ENCODE measurements at places on chromosomes 4 and X. TPM values are rescaled to one million over a fixed set of nuclear protein-coding genes. Genes with fewer than 3 reads are reported as not detected.

DNA sequence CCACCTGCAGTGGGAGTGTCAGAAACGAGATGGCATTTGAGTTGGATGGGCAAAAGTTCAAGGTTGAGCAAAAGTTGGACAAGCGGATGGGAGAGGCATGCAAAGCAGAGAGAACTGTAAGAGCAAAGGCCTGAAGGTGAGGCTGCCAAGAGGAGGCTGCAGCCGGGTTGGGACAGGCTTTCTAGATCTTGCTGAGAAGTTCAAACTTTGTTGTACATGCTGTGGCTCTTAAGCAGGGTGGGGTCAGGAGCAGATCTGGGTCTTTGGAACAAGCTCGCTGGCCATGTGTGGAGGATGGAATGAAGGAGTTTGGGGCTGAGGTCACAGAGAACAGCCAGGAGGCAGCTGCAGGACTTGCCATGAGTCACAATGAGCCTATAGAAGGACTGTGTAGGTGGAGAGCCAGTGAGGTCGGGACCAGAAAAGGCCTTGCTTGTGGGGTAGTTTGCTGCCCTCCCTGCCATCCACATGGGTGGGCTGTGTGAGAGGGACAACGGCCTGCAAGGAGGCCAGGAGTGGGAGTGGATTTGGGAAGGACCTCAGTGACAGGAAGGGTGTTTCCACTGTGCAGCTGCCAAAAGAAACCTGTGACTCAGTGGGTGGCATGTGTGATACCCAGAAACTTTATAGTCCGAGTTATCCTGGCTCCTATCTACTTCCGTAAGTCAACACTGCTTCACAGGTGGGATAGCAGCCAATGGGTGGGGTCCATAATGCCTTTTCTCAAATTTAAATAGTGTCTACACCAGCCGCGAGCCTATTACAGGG is 210.4 kb downstream of the MID1IP1 start:
- DNase-seq: no peak

DNA sequence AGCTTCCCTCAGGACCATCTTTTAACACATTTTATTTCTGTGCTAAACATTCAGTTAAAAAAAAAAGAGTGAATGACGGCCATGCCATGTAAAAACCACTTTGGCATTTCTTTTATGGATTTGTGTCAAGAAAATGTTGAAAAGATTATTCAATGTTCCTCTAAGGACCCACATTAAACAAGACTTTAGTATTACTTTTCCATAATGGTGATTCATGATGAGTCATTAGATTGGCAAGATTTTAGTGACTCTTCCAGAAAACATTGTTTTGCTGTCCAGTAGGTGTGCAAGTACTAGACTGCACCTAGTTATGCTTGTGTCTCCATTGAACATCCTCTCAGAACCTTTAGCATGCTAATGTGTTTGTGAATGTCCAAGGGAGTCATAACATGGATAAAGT is 748.6 kb downstream of the STPG2 start:
- DNase-seq: no peak

DNA sequence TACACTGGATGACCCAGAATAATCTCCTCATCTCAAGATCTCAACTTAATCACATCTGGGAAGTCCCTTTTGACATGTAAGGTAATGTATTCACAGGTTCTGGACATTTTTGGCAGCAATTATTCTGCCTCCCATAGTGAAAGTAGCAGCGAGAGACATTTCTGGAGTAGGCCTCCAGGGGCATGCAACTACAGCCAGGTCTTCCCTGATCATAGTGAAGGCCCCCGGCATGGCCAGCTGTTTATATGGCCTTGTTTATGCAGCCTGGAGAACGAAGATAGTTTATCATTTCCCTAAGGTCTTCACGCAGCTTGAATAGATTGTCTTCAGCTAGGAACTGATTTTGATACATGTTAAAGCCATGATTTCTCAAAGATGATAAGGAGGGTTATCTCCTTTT is 139.9 kb downstream of the RNF150 start:
- DNase-seq: no peak

- DNase-seq: no peak
Measured at GRCh38 chr4:143668930-143669552, 31.4 kb downstream of the FREM3 start.

DNA sequence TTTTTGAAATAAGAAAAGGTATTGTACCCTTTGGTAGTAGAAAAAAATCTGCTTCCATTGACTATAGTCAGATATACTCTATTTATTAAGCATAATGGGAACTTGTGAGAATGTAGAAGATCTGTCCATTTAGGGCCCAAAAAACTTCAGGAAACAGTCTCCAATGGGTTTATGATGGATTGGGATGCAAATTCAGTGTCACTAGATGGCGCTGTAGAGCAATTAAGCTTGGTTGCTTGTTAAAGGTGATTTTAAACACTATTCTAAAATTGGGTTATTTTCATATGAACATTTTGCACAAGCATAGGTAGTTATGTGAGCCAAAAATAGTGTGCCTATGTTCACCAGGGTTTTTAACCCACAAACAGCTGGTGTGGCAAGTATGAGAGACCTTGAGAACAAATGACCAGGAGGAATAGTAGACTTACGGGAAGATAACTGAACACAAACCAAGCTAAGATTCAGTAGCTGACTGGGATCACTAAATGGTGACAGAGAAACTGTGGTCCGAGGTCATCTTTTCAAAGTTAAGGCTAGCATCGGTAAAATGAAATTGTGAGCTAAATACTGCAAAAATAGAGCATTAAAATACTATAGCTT is 80.3 kb upstream of the LSM6 start:
- DNase-seq: peak; percentile 60

DNA sequence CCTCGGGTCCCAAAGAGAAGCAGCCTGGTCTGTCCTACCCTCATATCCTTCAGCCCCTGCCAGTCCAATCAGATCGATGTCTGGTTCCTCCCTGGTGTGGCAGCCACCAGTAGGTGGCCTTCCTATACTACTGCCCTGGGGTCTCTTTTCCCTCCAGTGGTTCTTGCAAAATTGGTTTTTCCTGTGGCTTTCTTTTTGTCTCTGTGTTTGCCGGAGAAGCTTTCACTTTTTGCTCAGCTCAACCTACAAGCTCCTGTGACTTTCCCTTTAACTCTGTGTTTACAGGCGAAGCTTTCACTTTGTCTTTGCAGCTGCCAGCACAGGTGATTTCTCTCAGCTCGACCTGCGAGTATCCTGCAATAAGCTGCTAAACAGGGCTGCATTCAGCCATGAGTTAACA is 46.8 kb downstream of the UGT2A3 start:
- DNase-seq: peak; percentile 9

GRCh38 chr4:105146276-105147015 is at the start of gene TET2:
Gene TET2, plus strand, starts transcription at chr4:105146876. Its CDS starts 87,067 bp downstream, at chr4:105233943.
- DNase-seq: peak; percentile 91

DNA sequence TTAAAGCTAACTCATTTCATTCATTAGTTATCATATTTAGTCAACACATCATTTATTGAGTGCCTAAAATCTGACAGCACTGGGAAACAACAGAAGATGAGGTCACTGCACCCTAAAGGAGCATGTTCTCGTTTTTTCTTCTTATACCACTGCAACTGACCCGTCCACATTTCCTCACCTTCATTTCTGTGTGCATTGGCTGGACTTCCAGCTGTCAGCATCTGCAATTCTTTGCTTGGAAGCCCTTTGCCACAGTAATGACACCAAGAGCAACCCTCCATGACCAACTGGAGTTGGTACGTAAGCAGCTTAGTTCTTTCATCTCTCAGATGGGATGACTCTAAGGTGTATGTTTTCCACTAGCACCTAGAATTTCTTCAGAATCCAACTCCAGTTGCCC is 13.2 kb downstream of the SHROOM3 start:
- DNase-seq: no peak

GRCh38 chrX:16826207-16826606 is 39.9 kb downstream of the TXLNG start:
- peak; percentile 38 for DNase-seq

GRCh38 chr4:156117743-156118142 is 164.1 kb upstream of the CTSO start:
- DNase-seq: no peak

GRCh38 chrX:136941396-136942337 is 61.1 kb upstream of the RBMX start:
- DNase-seq: no peak

DNA sequence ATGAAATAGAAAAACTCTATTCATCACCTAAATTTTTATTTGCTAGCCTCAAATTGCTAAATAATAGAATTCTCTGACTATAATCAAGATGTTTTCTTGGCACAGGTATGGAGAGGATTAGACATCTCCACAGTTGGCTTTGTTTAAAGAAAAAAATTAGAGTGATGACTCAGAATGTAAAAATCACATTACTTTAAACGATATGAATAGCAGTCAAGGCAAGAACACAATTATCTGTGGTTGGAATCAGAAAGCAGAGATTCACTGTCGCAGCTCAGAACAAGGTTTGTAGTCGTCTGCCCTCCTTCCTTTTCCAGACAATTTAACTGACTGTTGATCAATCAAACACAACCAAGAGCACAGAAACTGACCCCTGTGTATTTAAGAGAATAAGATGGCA is 32.2 kb upstream of the CCKAR start:
- DNase-seq: no peak

GRCh38 chrX:8244301-8244700 is 73.2 kb upstream of the VCX2 start:
- no peak for DNase-seq

DNA sequence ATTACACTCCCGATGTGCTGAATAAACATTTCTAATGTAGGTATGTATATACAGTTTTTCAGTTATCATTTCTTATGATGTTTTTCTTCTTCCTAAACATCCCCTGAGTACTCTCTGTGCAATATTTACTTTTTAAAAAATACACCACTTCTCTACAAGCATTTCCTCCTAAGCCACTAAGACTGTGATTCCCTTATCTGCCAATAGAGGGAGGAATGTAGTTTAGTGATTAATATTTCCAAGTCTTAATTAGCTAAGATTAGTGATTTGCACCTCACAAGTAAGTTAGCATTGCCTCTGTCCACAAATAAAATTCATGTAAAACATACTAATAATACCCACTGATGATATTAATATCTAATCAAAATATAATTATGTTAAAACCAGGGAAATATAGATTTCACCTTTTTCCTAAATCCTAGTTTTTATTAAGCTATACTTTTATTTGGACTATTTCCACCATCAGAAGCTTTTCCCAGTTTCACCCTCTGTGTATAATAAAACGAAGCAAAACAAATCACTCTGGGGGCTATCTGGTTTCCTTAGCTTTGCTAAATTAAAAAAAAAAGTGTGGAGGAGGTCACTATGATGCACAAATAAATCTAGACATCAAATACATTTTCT is 909.1 kb downstream of the FAT4 start:
- no peak for DNase-seq

GRCh38 chr4:138401334-138401733 is 159.2 kb upstream of the SLC7A11 start:
- peak; percentile 57 for DNase-seq

DNA sequence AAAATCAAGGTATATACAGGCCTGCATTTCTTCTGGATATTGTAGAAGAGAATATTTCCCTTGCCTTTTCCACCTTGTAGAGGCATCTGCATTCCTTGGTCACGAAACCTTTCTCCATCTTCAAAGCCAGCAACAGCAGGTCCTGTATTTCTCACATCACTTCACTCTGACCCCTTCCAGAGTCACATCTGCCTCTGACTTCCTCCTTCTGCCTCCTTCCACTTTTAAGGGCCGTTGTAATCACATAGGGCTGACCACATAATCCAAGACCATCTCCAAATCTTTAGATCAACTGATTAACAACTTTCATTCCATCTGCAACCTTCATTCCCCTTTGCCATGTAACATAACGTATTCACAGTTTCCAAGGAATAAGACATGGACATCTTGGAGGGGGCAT is 38.3 kb upstream of the NDP start:
- DNase-seq: no peak

DNA sequence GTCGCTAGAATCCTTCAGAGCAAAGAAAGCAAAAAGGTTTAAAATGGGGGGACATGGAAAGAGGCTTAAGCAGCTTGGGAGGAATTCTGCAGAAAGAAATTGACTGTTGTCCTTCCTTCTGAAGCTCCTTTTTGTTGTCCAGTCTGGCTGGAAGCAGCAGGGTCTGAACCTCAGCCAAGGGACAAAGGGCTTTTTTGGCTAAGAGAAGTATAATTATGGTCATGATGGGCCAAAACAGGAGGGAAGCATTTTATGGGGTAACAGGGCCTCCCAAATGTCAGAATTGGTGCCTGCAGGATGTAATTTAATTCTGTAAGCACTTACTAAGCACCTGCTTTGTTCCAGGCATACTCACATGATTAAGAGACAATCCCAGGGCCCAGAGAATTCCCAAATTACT is 74.2 kb upstream of the CPEB2 start:
- DNase-seq: peak; percentile 12

The HPSE gene
- total RNA-seq: 1.0 TPM

The GLOD5 gene
- not detected for total RNA-seq

The SPARCL1 gene
- 395 TPM for total RNA-seq

The TLR8 gene
- not detected for total RNA-seq

The ADAM29 gene
- total RNA-seq: not detected

The RRH gene
- not detected for total RNA-seq

The CD40LG gene
- not detected for total RNA-seq

The SOX3 gene
- not detected for total RNA-seq

The NR3C2 gene
- 35.4 TPM for total RNA-seq
